Natural killer cell treated with Interleukin-12 subunit alpha and Interleukin-12 subunit beta and Interleukin-15 and Interleukin-18, amount 100 ng/mL, for 72 hours (primary cell): ENCODE measurements at places on chromosomes 16 and 17.
A peak's percentile ranks its signal among the peaks of the same experiment; 100 is the strongest.

DNA sequence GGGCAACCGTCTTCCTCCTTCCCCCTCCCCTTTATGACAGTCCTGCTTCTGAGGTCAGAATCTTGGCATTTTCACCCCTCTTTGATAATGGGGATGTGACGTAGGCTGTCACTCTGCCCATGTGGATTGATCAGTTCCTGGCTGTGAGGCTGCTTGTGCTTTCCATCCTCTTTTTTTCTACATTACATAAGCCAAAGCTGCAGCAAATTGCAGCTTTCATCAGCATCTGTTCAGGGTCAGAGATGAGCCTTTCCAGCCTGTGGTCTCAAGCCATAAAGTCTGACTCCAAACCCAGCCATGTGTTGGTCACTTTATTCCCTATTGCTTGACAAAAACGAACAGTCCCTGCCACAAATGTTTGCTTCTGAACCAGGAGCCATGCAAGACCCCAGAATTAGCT, 535.1 kb downstream of the CDH11 start:
- no peak for DNase-seq

GRCh38 chr16:89361751-89362539, 128.4 kb downstream of the ANKRD11 start:
- peak; percentile 61 for DNase-seq

DNA sequence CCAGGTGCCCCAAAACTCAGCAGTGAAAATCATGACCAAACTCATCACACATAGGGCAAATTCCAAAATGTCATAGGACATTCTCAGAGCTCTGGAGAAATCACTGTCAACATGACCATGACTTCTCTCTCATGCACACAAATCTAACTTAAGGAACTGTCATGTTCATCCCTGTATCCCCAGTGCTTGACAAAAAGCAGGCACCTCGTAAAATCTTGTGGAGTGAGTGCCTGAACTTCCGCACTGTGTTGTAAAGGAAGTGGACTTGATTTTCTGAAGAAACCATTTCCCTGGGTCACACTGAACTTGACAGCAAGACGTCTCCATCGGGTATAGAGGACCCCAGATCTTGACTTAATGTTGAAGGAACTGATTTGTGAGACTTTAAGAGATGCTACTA, 2.8 kb downstream of the KRT37 start:
- DNase-seq = no peak

DNA sequence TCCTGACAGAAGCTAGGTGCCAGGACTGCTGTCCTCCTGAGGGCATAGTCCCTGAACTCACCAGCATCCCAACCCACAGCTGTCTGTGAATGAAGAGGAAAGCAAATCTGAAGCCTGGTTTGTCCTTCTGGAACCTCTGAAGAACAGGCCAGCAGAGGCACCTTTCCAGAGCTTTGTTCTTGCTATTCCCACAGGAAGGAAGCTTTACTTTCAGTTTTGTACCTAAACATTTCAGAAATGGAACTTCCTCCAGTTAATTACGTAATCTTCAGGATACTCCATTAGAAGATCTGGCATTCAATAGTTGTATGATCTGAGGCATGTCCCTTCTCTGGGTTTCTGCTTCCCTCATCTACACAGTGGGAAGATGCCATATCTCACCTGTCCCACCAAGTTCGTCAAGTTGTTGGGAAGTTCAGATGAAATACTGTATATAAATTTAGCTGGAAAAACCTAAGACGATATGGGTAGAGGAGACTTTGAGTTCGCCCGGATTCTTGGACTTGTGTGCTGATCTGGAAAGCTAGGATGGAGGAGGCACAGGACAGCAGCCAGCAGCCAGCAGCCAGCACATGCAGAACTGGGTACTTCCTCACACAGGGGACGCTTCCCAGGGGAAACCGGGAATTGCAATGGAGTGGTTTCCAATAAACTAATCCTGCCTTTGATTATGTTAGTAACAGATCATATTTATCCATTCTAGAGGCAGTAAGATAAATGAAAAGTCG, 22.4 kb downstream of the NXPH3 start:
- DNase-seq = no peak

DNA sequence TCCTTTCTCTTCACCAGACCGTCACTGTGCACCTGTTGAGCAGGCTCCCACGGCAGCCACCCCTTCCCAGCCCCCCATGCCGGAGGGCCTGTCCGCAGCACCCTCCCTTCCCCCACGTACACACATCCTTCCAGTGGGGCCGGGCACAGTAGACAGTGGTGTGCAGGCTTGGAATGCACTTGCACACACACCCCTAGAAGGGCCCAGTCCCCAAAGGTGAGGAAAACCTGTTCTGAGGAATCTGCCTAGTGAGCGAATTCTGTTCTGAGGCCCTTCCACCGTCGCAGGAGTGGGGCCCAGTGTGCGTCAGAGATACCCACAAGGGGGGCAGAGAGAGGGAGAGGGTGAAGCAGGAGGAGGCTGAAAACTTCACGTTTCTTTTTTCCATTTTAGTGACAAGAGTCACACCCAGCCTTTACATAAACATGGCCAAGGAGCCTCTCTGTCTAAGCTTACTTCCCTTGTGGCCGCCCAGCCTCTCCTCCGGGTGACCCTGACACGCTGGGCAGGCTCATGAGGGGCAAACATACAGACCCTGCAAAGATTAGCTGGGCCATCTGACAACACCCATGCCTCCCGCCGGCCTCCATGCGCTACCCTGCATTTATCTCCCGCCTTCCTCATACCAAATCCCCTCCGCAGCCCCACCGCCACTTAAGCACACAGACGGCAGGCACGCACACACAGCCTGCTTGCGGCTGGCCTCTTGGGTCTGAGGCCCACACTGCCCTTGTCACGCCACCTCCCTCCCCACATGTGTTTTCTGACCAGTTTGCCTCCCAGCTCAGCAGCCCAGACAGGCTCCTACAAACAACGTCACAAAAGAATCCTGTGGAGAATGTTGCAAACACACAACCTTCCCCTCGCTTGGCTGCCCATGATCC, 1.8 kb downstream of the ZBTB4 start:
- DNase-seq = no peak
